ENCODE measurements at places on chromosomes 1 and 21.

GRCh38 chr1:10635992-10636391 lies 160.5 kb downstream of the CASZ1 start:
- DNase-seq: no peak

DNA sequence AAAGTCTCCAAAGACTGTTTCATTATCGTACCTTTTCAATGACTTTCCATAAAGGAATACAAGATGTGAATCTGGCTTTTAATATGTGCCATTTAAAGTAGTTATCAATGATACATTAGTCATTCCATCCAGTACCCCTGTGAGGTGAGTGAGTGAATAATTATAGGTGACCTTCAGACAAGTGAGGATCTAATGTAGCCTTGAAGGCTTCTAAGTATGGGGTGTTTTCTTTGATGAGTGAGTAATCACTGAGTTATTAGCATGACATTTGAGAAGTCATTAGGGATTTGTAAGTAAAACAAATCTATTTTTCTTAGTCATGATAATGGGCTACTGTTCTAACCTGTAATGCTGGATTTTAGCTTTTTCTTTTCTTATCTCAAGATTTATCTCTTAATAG lies 831.4 kb downstream of the ADGRL2 start:
- no peak for DNase-seq

GRCh38 chr21:42218836-42219605 lies at the start of gene ABCG1:
TSS of gene ABCG1 (plus strand) at chr21:42219140. CDS start at chr21:42219263, 123 bp downstream.
- DNase-seq: peak; percentile 52

DNA sequence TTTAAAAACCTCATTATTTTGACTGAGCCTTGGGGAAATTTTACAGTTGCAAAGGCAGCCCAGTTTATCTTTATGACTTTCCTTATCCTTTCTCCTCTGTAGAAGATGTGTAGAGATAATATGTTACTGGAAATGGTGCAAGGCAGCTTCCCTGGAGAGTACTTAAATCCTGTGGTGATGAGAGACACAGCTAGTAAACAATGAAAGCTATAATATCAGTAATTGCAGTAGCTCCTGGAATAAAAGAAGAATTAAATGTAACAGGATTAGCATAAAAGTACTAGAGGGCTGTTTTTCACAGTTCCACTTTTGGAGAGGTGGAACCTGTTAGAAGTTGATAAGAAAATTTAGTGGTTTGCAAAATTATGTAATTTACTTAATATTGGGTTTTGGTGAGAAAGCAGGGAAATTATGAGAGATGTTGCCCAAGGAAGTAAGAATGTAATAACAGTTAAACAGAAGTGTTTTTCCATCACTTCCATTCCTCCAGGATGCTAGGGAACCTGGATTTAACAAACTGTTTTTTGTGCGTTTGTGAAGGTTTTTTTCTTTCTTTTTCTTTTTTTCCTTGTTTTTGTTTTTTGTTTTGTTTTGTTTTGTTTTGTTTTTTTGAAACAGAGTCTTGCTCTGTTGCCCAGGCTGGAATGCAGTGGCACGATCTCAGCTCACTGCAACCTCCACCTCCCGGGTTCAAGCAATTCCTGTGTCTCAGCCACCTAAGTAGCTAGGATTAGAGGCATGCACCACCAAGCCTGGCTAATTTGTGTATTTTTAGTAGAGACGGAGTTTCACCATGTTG lies 15.7 kb upstream of the EDEM3 start:
- DNase-seq: no peak

GRCh38 chr1:159300146-159300545 lies 2.0 kb upstream of the FCER1A start:
- no peak for DNase-seq

DNA sequence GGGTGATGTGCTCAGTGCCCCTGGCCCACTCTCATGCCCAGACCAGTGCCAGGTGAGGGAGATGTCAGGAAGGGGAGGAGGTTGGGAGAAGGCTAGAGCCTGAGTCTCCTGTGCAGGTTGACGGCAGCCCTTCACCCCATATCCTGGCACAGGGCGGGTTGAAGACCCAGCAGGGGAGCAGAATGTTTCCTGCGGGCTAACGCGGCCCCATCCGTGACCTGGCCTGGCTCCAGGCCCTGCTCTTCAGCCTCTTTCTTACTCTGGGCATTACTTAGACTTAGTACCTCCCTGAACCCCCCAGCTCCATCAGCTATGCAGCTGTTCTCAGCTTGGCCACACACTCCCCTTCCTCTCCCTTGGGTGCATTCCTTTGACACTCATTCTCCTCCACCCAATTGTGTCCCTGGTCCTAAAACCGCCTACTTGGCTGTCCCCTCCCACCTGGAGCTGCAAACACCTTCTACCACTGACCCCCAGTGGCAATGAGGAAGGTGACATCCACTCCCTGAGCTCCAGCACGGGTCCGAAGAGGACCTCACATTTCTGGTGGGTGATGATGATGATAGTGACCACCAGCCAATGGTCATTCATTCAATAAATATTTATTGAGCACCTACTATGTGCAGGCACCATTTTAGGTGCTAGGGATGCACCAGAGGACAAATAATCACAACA lies 179.0 kb downstream of the PTPRU start:
- no peak for DNase-seq

- peak; percentile 23 for DNase-seq
These were observed 59.5 kb downstream of the MTR start for GRCh38 chr1:236854605-236854983.

DNA sequence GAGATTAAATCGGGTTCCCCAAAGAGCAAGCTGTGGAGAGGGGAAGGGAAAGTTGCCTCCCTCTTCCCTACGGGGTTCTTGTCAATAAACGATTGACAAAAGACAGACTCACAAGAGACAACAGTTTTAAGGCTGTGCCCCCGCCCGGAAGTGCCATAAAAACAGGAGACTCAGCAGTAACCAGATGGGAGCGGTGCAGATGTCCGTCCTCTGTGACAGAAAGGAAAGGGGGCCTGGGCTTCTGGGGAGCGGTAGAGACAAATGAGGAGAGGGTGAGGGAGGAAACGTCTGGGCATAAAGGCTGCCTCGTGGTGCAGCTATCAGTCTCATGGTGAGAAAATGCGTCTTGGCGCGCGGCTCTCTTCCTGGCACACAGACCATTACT lies 5.9 kb downstream of the TP73 start:
- no peak for DNase-seq

DNA sequence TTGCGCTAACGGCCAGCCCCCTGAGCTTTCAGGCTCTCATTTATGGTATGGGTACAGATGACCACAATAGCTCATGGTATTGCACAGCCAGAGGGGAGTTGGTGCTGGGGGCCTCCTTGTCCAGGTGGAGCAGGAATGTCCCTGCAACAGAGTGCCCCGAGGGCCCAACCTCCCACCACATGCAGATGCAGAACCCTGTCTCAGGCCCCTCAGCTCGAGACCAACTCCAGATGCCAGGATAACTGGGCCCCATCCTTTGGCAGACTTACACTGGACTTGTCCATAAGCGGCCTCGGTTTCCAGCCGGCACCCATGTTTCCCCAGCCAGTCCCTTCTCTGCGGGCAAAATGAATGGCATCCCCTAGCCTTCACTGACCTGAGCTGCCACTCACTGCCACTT lies 67.1 kb downstream of the VWA5B1 start:
- DNase-seq: no peak

GRCh38 chr1:161217831-161218230 lies 2.7 kb downstream of the FCER1G start:
- DNase-seq: no peak

DNA sequence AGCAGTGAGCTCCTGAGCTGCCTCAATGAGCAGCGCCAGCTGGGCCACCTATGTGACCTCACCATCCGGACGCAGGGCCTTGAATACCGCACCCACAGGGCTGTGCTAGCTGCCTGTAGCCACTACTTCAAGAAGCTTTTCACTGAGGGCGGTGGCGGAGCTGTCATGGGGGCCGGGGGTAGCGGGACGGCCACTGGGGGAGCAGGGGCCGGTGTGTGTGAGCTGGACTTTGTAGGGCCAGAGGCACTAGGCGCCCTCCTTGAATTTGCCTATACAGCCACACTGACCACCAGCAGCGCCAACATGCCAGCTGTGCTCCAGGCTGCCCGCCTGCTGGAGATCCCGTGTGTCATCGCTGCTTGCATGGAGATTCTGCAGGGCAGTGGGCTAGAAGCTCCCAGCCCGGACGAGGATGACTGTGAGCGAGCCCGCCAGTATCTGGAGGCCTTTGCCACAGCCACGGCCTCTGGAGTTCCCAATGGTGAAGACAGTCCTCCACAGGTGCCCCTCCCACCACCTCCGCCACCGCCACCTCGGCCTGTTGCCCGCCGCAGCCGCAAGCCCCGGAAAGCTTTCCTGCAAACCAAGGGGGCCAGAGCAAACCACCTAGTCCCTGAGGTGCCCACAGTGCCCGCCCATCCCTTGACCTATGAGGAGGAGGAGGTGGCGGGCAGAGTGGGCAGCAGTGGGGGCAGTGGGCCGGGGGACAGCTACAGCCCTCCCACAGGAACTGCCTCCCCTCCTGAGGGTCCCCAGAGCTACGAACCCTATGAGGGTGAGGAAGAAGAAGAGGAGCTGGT lies 12.3 kb downstream of the ZBTB7B start:
- DNase-seq: no peak

- no peak for DNase-seq
These were observed 71.5 kb downstream of the SMYD3 start for GRCh38 chr1:246435421-246436041.

DNA sequence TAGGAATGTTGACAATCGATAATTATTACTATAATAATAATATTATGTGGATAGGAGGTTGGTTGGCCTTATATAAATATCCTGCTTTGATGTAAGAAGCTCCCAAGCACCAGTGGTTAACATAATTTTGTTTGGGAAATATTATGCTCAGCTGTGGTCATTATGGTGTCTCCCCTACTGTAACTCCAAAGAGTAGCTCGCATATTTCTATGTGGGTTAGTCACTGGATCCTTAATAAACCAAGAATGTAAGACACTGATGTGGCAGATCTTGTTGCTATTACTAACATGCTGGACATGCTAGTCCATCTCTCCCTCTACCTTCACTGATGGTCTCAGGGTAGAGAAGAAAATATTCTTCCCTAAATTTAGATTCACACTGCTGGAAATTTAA lies 79.2 kb upstream of the RALGPS2 start:
- peak; percentile 75 for DNase-seq

DNA sequence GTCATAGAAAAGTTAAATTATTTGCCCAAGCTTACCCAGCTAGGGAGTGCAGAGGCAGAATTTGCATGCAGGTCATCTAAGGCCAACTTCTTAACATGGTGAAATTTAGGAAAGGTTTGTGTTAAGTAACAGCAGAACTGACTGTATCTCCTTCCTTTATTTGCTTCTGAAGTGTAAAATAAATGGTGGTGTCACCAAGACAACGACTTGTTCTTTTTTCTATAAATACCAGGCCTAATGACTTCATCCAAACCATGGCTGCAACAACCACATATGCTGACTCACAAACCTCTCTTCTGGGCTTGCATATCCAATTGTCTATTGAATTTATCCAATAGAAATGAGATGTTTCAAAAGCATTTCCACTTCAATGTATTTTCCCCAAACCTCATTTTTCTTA lies 19.1 kb downstream of the COL24A1 start:
- DNase-seq: peak; percentile 56

DNA sequence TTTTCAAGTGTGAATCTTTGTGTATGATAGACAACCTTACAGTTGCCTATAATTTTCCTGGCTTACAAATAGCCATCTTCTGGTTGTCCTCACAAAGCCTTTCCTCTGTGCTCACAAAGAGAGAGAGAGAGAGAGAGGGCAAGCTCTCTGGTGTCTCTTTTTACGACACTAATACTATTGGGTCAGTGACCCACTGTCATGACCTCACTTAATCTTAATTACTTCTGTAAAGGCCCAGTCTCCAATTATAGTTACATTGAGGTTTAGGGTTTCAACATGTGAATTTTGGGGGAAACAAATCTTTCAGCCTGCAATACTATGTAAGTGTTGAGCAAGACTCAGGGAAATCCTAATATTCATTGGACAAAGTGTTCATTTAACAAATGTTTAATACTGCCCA lies 167.4 kb upstream of the COL11A1 start:
- DNase-seq: no peak

- no peak for DNase-seq
These were observed 132.8 kb downstream of the PTPRC start for GRCh38 chr1:198771563-198772153.

DNA sequence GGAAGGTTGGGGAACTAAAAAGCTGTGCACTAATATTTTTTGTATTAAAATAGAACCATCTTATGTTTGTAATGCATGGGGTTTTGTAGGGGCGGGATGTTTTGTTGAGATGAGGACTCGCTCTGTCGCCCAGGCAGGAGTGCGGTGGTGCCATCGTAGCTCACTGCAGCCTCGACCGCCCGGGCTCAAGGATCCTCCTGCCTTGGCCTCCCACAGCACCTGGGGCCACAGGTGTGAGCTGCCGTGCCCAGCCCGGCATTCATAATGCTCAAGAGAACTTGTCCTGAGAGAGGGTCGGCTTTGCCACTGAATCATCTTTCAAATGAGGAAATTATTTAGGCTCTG lies 3.0 kb upstream of the C1orf159 start:
- DNase-seq: no peak

DNA sequence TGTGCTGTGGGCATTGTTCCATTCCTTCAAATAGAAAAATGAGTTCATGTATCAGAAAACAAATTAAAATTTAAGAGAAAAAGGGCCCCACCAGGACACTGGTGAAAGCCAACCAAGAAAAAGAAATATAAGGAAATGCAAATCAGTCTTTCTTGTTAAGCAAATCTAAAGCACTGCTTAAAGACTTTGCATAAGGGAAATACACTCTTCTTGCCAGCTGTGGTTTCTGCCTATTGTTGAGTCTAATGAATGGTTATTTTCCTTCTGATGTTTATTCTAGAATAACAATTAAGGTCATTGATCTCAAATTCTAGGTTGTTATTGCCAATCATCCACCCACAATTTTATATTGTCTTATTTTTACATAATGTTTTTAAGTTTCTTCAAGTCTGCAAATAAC lies 158.6 kb upstream of the SNX7 start:
- DNase-seq: no peak

- DNase-seq: no peak
These were observed 173.4 kb downstream of the SETD4 start for GRCh38 chr21:35886887-35887286.

GRCh38 chr21:27633631-27634030 lies 666.7 kb upstream of the ADAMTS5 start:
- DNase-seq: no peak

GRCh38 chr1:157829210-157829609 lies 9.3 kb upstream of the FCRL1 start:
- DNase-seq: no peak

- no peak for DNase-seq
These were observed 12.6 kb upstream of the ARTN start for GRCh38 chr1:43921022-43921421.

DNA sequence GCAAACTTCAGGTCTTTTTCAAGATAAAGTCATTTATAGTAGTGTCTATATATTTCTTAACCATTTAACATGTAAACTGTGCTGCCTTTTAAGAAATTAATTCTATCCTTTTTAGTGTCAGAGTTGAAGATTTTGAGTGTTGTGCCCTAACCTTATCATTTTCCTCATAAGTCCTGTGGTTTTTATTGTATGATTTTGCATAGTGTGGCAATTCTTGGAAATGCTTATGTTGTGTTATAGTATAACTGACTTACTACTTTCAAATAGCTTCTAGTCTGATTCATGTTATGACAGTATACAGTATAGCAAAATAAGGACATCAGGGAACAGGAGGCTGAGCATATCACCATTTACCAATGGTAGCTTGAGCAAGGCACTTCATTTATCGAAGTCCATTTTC lies 99.1 kb downstream of the PTBP2 start:
- DNase-seq: no peak

GRCh38 chr1:153958961-153959260 lies 499 bp upstream of the CRTC2 start:
- no peak for DNase-seq

GRCh38 chr1:214027498-214027897 lies 39.7 kb downstream of the PROX1 start:
- DNase-seq: no peak

Measured in AG08396 (cell line).